Stimulated activated CD8-positive, alpha-beta memory T cell treated with anti-CD3 and anti-CD28 coated beads, Interleukin-7, amount 100 ng/mL, for 1 hour (primary cell): ENCODE measurements at places on chromosomes 4 and X.

GRCh38 chrX:138664016-138664415, 47.5 kb downstream of the FGF13 start:
- DNase-seq = no peak

- no peak for DNase-seq
Measured at GRCh38 chr4:2515830-2516550, 20.5 kb upstream of the FAM193A start.

DNA sequence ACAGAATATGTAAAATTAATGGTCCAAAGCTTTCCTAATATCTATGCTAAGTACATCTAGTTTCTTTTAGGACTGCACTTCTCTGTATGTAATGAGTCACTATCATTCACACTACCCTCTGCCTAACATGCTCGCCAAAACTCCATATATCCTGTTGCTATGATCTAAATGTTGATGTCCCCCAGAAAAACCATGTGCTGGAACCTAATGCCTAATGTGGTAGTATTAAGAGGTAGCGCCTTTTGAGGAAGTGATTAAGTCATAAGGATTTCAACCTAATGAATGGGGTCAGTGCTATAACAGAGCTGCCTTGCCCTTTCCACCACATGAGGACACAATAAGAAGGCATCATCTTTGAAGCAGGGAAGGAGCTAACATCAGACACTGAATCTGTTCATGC, 34.9 kb upstream of the NFKB1 start:
- no peak for DNase-seq

- no peak for DNase-seq
Measured at GRCh38 chr4:74487771-74488170, 42.8 kb downstream of the AREG start.

- no peak for DNase-seq
Measured at GRCh38 chr4:153113061-153113837, 91.0 kb upstream of the TRIM2 start.

DNA sequence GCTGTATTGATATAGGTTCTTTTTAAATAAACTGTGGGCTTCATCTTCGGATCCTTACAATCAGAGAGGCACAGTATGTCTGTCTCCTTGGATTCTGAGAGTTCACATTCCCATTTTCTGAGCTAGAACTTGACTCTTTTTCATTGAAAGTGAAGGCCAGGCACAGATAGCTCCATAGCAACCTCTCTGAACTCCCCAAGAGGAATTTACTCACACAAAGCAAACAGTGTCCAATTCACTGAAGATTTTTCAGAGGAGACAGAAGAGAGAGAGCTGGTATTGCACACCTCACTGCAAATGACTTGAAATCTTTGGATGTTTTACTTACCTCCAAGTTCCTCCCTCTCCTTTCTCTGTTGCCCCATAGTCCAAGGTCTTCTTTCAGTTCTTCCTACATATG, 130.9 kb upstream of the CASK start:
- no peak for DNase-seq

DNA sequence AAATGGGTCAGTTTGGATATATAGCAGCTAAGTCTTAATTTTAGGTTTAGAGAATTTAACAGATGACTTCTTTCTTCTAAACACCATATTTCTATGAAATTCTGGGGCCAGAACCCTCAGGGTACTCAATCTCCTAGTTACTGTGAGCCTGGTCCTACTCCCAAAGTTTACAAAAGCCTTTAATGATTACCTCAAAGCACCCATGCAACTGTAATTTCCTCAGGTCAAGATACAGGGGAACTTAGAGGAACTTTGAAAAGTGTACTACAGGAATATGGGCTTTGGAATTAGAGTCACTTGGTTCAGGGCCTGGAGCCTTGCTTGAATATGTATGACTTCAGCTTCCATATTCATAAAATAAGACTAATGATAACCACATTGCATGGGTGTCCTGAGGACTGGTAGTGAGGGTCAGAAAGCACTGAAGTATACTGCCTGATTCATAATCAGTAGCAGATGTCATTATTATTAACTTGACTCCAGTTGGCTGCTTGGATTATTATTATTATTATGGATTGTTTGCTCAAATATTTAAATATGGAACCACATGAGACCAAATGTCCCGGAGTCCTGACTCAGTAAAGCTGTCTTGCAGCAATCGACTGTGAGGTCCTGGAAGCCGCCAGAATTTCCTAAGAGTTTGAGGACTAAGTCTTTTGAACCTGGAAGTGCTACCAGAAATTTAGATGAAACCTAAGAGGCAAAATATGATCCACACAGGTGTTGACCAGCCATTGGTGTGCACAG, 2.0 kb upstream of the ADH7 start:
- no peak for DNase-seq

DNA sequence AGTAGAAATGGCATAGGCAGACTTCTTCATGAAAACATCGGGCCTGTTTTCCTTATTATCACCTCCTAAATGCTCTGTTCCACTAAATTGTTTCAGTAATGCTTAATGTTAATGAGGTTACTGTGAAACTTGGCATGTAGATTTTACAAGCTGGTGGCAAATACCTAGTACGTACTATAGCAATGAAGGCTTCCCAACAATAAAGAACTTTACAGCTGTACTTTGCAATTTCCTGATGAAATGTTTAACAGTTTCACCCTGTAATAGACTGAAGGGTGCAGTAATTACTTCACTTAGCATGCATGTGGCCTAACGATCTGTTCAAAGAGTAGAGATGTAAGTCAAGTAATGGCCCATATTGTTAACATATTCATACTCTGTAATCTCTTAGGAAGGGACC, 524.7 kb downstream of the IL15 start:
- no peak for DNase-seq

- no peak for DNase-seq
Measured at GRCh38 chr4:106594291-106594952, 225.8 kb upstream of the GIMD1 start.

DNA sequence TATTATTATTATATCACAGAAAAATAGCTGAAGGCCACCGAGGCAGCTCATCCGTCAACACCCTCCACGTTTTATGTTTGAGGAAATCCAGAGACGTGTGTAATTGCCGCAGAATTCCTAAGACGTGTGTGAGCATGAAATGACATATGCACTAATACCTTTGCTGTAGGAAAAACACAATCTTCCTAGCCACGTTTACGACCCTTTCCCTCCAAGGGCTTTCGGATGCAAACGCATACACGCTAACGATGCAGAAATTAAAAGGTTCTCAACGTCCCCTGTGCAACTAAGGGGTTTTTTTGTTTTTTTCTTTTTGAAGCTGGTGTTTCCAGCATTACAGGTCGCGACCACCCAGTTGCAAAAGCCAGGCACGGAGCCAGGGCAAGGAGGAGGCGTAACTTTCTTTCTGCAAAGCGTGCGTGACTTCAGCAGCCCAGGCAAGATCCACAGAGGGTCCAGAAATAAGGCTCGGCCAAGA, 33.8 kb downstream of the CRLF2 start:
- no peak for DNase-seq

DNA sequence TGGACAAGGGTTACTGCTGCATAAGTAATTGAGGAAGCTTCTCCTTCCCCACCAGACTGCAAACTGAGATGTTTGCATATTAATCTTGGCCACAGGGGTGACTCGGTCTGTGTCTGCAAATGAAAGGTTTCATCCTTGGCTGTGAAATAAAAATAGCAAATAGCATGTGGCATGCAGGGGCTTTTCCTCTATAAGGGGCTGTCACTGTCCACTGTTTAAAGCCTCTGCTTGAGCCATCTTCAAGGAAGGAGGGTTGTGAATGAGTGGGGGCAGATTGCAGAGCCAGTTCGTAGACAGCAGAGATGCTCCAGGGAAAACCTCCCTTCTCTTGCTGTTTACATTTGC, 33.3 kb downstream of the TMSB4X start:
- no peak for DNase-seq

DNA sequence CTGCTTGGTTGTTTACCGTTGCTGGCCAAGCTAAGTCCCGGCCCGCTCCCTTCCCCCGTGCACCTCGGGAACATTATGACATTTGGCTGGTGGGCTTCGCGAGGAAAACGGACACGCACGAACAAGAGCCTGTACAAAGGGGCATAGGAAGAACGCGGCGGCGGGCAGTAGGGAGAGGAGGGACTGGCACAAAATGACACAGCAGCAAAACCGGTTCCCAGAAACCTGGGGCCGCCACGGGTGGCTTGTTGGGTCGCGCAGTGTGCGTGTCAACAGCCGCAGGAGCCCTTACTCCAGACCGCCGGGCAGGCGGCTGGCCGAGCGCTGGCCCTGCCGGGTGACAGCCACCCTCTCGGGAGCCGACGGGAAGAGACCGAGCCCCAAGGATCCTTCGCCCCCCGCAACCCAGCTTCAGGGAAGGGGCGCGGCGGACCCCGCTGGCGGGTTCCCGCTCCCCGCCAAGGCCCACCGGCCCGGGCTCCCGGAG, 1.6 kb upstream of the LIN54 start:
- no peak for DNase-seq

- DNase-seq = no peak
Measured at GRCh38 chr4:149166365-149166764, 649.3 kb downstream of the IQCM start.

DNA sequence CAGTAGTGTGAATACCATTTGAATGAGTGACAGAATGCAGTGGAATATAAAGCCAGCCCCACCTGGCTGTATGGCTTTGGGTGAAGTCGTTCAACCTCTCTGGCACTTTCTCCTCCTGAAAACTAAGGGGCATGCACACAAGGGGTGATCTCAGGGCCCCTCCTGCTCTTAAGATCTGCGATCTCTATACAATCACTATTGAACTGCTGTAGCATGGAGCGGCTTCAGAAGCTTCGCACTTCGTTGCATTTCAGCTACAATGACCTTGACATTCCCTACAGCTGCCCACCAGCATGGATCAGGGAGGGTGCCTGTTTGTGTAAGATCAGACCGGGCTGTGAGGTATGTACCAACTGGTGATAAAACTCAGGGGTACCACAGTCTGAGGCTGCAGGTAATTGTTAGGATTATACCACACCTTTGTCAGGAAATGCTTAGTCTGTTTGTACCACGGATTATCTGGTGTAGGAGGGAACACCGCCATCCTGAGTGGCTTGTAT, 85.2 kb downstream of the AASDH start:
- no peak for DNase-seq

DNA sequence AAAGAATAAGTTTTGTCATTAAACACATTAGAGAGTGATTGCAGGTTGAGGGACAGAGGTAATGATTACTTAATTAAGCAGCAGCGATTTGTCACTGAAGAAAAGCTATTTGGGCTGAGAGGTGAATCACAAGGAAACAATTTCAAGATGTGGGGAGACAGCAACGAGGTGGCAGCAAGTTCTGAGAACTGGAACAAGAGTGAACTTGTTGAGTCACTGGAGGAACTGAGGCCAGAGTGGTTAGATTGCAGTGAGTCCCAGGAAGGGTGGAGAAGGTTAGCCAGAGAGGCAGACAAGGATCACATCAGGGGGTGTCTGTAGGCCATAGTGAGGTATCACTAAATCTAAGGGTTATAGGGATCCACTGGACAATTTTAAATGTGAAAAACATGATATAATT, 57.9 kb upstream of the TMPRSS11A start:
- DNase-seq = no peak

- no peak for DNase-seq
Measured at GRCh38 chr4:45869184-45869583, 254.7 kb downstream of the GABRG1 start.

GRCh38 chr4:142396279-142396678, 449.8 kb downstream of the INPP4B start:
- DNase-seq = no peak

DNA sequence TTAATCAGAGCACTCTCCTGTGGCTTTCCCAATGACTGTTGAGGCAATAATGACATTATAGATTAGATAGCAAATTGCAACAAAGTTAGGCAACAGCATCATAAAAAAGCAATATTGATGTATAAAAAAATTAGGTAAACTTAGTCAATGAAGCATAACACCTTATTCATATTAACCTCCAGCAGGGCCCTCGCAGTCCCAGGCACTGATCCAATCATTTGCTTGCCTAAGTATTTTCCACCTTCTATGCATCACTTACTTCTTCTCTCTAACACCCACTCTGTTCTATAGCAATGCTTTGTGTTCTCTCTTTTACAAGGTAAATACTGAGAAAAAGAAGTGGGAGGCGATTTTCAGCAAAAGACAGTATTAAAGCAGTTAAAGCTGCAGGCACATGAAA, 833.5 kb upstream of the ADGRL3 start:
- DNase-seq = no peak

DNA sequence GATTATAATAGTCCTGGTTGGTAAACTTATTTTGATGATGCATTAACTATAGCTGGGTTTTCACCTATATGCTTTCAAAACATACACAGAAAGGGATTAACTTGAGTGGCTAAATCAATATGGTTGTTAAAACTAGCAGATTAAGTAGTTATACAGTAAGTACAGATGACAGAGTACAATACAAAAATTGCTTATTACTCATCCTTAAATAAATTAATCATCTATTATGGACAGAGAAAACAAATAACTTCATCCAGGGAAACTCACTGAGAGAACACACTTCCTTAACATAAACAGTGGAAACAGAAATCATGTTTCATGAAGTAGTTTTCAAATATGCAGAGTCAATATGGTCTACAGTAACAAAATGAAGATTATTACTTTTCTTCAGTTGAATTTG, 133.4 kb downstream of the AREG start:
- no peak for DNase-seq

GRCh38 chrX:18415386-18415785, 10.0 kb upstream of the CDKL5 start:
- no peak for DNase-seq

- no peak for DNase-seq
Measured at GRCh38 chr4:135282676-135283075, 1081.1 kb upstream of the PABPC4L start.

DNA sequence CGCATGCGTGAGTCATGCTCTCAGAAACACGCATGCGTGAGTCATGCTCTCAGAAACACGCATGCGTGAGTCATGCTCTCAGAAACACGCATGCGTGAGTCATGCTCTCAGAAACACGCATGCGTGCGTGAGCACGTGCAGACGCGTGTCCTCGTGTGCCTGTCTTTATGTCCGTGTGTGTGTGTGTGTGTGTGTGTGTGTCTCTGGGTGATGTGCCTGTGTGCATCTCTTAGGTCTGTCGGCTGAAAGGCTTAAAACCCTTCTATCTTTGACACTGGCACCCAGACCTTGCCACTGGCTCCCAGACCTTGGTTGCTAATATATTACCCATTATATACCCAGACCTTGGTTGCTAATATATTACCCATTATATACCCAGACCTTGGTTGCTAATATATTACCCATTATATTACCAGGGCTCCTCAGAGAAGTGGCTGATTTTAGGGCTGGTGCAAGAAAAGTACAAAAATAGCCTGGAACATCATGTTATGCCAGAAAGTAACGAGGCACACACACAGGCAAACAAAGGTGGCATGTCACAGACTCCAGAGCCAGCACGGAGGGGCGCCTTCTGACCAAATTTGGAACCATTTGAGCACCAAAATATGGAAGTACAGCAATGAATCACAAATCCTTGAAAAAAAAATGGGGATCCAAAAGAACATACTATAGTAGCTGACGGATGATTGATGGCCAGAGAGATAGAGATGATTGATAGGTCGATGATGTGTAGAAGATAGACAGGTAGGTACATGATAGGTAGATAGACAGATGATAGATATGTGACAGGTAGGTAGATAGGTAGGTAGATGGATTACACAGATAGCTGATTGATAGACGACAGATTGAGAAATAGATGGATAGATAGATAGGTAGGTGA, 19.2 kb upstream of the ADRA2C start:
- DNase-seq = no peak
